ENCODE measurements at places on chromosomes 6 and 20. TPM values are rescaled to one million over a fixed set of nuclear protein-coding genes. Genes with fewer than 3 reads are reported as not detected.

The CRISP2 gene
- total RNA-seq: not detected

The GJA1 gene
- total RNA-seq: 268 TPM

The SNAP91 gene
- total RNA-seq: 1.4 TPM

The BMP2 gene
- total RNA-seq: 3.0 TPM

The CLVS2 gene
- not detected for total RNA-seq

The MYCT1 gene
- total RNA-seq: 9.6 TPM

The PAK5 gene
- not detected for total RNA-seq

The ATP6V1G2 gene
- total RNA-seq: 2.6 TPM

The PBOV1 gene
- not detected for total RNA-seq

The SEL1L2 gene
- total RNA-seq: 1.4 TPM

The TEAD3 gene
- total RNA-seq: 63.3 TPM

The BMP7 gene
- 2.7 TPM for total RNA-seq

The SLC29A1 gene
- 105 TPM for total RNA-seq

The BNIP5 gene
- not detected for total RNA-seq

The DUSP22 gene
- 49.2 TPM for total RNA-seq

The NKAIN4 gene
- total RNA-seq: not detected

The FAXC gene
- 0.57 TPM for total RNA-seq

The GPR6 gene
- total RNA-seq: not detected

The LY6G6F gene
- not detected for total RNA-seq

The SYNGAP1 gene
- total RNA-seq: 9.0 TPM

The ELOVL2 gene
- total RNA-seq: 1.8 TPM

The PPDPF gene
- 438 TPM for total RNA-seq

The OOEP gene
- not detected for total RNA-seq

The CST2 gene
- not detected for total RNA-seq

The ALDH5A1 gene
- total RNA-seq: 17.4 TPM

The C6orf52 gene
- 1.7 TPM for total RNA-seq

The CFB gene
- 5.0 TPM for total RNA-seq

The MCHR2 gene
- total RNA-seq: not detected
